ENCODE measurements at places on chromosomes 11 and 22.

DNA sequence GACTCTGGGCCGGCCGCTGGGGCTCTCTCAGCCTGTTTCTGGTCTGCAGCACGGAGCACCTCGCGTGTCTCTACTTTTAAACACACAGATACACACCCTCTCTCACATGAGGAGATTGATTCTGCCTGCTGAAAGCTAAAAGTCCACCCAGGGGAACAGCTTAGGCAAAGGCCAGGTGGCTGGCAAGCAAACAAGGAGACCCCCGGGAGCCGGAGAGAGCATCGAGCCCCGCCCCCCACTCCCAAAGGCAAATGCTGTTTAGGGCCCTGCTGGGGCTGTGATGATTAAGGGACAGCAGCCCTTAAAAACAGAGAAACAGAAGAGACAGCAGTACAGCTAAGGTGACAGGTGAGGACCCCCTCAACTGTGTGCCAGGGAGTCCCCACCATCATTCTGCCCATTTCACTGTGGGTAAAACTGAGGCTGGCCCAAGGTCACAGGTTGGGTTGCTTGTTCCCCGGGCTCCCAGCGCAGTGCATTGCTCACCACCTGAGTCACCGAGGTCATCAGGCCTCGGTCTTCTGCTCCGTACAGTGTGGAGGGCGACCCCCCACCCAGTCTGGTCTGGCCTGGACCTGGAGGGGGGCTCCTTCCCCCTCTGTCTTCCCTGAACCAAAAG is 6.8 kb downstream of the CABP7 start:
- DNase-seq: no peak

- peak; percentile 68 for DNase-seq
Observed at GRCh38 chr22:23521441-23522113, 58.5 kb downstream of the IGLL1 start.

- no peak for DNase-seq
Observed at GRCh38 chr11:132351050-132351449, 980.6 kb downstream of the NTM start.

- DNase-seq: no peak
Observed at GRCh38 chr11:65172600-65172999, 2.6 kb downstream of the SPDYC start.

GRCh38 chr11:60785806-60786361 is 751 bp downstream of the MS4A10 start:
- DNase-seq: no peak

- no peak for DNase-seq
Observed at GRCh38 chr22:17112491-17113042, 8.6 kb downstream of the TMEM121B start.

DNA sequence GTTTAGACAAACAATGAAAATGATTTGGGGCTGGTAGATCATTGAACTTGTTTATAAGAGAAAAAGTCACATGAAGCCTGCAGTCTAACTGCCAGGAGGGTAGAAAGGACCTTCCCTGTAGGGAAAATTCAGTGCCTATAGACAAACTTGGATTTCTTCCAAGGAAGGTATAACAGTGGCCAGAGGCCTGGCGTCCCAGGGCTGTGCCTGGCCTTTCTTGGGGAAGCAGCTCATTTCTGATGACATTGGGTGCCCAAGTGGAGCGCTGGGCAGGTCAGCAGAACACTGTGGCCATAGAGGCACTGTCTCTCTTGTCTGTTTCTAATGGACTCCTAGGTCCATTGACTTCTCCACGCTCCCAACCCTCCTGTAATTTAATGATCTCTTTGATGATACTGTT is 6.6 kb upstream of the FXYD6 start:
- no peak for DNase-seq

DNA sequence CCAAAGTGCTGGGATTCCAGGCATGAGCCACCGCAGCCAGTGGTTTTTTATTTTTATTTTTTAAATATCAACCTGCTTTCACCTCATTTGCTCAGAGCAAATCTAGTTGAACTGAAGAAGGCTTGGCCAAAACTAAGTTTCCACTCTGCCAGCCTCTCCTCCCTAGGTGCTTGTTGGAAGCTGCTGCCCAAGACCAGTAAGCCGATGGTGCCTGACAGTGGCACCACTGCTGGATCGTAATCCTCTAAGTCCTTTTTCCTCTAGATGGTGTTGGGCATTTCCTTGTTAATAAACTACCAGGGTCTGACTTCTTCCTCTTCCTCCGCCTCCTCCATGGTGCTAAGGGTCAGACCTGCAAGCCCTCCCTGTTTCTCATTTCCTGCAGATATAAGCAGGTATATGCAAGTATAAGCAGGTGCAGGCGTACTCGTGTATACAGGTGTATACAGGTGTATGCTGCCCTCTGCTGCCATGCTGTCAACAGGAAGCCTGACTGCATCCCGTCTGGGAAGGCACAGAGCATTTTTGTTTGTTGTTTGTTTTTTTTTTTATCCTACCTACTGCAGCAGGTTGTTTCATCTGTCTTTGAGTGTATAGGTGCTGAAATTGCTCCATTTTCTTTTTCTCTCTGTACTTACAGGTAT is 1.6 kb downstream of the NADSYN1 start:
- DNase-seq: no peak

GRCh38 chr11:70021586-70021985 is 56.5 kb upstream of the ANO1 start:
- DNase-seq: no peak

DNA sequence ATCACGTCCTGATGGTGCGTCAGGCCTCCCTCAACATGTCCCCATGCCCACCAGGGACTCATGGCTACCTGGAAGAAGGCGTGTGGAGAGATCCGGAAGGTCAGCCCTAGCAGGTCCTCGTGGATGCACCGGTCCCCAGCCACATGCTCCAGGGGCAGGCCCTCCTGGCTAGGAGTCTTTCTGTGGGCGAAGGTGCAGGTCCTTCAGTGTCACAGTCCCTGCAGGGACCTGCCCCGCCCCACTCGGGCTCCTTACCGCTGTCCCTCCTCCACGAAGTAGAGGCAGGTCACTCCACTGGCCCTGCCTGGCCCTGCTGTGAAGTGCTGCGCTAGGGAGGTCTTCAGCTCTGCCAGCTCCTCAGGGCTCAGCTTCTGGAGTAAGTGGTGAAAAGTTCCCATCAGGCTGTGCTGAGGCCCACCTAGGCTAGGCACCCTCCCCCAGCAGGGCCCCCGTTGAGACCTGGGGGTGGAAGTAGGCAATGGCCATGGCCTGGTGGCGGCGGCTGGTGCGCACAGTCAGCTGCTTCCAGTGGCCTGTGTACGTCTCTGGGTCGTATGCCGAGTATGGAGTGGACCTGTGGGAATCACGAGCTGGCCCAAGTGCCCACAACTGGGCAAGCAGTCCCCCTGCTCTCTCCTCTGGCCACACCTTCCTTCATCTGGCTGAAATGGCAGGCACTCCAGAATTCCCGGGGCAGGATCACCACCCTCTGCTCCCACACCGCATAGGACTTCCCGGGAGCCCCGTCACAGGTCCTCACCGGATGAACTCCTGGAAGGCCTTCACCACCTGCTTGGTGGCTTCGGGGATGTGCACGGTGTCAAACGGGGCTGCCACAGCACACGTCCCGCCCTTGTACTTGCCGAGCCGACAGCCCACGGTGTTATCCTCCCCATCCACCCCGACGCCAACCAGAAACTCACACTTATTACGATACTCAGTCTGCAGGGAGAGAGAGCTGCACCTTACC is 1.1 kb upstream of the RANBP1 start:
- no peak for DNase-seq

GRCh38 chr11:518463-519202 is 11.6 kb upstream of the RNH1 start:
- peak; percentile 98 for DNase-seq

DNA sequence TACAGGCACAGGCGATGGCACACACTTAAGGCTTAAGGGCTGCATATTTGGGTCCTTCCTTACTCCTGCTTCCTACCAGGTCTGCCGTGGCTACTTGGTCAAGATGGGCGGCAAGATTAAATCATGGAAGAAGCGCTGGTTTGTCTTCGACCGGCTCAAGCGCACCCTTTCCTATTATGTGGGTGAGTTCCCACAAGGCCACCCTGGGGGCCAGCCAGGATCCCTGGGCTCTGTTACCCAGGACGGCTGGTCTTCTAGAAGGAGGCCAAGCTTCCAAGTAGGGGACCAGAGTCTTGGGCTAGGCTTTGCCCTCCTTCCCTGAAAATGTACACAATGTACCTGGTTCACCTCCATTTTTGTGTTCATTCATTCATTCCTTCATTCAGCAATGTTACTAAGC is 29.1 kb downstream of the TREH start:
- DNase-seq: no peak

GRCh38 chr11:134181707-134182106 is 42.1 kb downstream of the NCAPD3 start:
- no peak for DNase-seq

- peak; percentile 42 for DNase-seq
Observed at GRCh38 chr11:17386331-17387084, 2.0 kb downstream of the KCNJ11 start.

GRCh38 chr11:78840623-78841022 is 266.0 kb upstream of the NARS2 start:
- DNase-seq: no peak

DNA sequence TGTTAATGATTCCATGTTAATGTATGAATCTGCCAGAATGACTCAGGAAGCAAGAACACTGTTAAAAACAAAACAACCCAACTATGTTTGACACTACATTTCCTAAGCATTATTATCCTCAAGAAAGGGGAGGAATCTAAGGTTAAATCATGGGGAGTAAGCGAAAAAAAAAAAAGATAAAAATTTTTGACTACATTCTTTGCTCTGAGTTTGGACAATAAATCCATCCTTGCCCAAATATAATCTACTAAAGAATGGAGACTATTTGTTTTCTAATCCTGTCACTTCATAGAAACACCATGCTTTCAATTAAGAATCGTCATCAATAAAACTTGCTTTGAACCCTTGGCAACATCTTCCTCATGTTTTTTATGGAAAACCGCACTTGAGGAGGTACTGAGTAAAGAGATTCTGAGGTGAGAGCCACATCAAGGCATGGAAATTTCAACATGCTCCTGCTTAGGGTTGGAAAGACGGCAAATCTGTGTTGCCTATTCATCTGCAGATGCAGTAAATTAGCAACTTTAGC is 9.7 kb downstream of the MAML2 start:
- no peak for DNase-seq
